ENCODE measurements at places on chromosomes 7 and 10. TPM values are rescaled to one million over a fixed set of nuclear protein-coding genes. Genes with fewer than 3 reads are reported as not detected.

The BTBD16 gene
- 0.09 TPM for total RNA-seq

The ACSM6 gene
- not detected for total RNA-seq

The SDK1 gene
- 0.81 TPM for total RNA-seq

The VWA2 gene
- not detected for total RNA-seq

The DYDC1 gene
- not detected for total RNA-seq

The SLC29A4 gene
- total RNA-seq: 2.3 TPM

The FGFBP3 gene
- total RNA-seq: 0.09 TPM

The OR2A12 gene
- total RNA-seq: not detected

The ZDHHC6 gene
- total RNA-seq: 29.4 TPM

Data from endothelial cell of coronary artery (primary cell).